ENCODE measurements at places on chromosomes 2 and 18.
A peak's percentile ranks its signal among the peaks of the same experiment; 100 is the strongest.

DNA sequence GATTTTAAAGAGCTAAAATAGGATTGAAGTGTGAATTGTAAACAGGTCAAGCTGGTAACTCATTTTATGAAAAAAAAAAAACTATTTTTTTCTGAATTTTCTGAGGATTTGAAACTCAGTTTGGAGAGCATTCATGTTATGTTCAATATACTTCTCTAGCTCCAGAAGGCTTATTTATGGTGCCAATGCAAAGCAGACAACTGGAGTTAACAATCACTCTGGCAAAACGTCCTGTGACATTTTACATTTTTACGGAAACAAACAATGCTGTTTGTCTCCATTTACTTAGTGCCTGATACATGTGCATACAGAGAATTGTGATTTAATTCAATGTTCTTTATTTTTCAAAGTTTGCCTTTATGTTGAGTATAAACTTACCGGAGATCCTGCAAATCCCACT, 96.0 kb downstream of the COL5A2 start:
- no peak for DNase-seq

- no peak for DNase-seq
Measured at GRCh38 chr2:19041434-19042041, 316.9 kb downstream of the OSR1 start.

GRCh38 chr2:56960581-56960980, 776.8 kb downstream of the CCDC85A start:
- DNase-seq: no peak

GRCh38 chr2:122758967-122759366, 1003.5 kb downstream of the TSN start:
- DNase-seq: no peak

GRCh38 chr2:49827366-49827765, 673.1 kb upstream of the FSHR start:
- no peak for DNase-seq

GRCh38 chr2:159118859-159119500, 150.5 kb downstream of the TANC1 start:
- no peak for DNase-seq

GRCh38 chr2:159564081-159564480, 52.3 kb downstream of the BAZ2B start:
- DNase-seq: no peak

- no peak for DNase-seq
Measured at GRCh38 chr18:32542221-32542798, 71.6 kb upstream of the GAREM1 start.

DNA sequence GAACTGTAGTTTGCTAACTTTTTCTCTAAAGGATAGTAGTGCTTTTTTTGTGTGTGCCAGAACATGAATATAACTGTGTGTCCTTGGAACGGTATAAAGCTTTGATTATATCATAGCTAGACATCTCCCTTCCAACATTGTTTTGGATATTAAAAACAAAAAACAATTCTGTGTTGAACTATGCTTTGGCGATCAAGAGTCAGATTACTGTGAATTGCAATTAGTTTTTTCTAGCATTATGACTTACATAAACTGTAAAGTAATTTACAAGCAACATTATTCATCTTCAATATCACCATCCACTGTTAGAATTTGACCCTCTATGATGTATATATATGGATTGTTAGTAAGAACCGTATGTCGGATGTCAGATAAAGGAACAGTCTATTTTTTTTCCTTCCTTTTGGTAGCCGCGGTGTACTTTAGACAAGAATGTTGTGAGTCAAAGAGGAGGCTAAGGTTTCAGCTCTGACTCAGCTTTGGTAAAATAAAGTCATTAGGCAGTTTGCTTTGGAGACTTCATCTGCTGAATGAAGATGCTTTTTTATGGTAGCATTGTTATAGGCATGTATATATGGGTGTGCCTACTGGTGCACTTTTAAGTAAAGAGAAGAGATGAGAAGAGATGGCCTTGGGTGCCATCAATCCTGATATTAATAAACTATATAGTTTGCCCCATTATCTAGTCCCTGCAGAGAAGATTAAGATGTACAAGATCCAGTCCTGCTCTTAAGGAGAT, 76.4 kb downstream of the LTBP1 start:
- no peak for DNase-seq

GRCh38 chr2:84727315-84727714, 153.6 kb downstream of the TRABD2A start:
- no peak for DNase-seq

DNA sequence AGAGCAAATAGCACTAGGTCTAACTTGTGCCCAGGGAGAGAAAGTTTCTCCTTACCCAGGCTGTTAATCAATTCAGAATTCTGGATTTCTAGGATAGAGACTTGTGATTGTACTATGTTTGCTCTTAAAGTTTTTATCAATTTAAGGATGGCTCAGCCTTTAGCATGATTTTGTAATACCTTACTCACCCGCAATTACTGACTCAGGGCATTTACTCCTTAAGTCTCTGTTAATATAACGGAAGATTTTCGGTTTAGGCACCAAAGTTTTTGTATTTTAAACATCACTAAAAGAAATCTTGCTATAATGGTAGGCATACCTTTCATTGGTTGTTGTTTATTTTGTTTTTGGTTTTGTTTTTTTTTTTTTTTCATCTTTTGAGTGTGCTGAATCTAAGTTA, 358.2 kb downstream of the RBM43 start:
- no peak for DNase-seq

DNA sequence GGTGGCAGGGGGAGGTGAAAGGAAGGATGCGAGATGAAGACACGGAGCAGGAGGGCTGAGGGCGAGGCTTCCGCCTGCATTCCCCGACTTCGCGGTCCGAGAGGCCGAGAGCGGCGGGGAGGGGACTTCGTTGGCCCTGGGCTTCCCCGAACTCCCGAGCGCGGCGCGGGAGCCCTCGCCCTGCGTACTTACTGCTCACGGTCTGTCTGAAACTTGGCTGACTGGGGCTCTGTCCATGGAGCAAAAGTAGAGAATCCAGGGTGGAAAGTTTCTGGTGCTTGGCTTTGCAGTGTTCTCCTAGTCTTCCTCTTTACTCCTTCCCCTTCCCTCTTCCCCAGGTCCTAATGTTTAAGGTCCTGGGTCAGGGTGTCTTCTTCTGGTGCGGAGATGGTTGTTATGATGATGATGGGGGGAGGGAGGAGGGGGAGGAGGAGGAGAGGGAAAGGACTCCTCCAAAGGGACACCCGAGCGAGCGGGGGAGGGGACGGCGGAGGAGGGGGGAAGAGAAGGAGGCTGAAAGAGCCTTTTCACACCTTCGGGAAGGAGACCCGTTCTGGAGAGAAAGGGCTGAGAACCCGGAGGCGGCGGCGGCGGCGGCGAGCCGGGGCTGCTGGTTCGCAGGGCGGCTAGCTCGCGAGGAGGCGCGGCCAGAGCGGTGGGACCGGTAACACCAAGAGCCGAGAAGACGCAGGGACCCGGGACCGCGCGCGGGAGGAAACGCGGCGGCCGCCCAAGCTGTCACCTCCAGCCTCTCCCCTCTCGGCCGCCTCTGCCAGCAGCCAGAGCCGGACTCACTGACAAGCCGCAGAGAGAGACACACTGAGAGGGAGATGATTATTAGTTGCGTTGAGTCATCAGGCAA, at the start of gene SATB2:
SATB2 (minus strand) TSS at position 793 of the 862 bp plus-strand sequence. CDS start 1,902 bp downstream, outside the sequence.
- DNase-seq: peak; percentile 35

- no peak for DNase-seq
Measured at GRCh38 chr2:60932954-60933353, 51.6 kb downstream of the REL start.

DNA sequence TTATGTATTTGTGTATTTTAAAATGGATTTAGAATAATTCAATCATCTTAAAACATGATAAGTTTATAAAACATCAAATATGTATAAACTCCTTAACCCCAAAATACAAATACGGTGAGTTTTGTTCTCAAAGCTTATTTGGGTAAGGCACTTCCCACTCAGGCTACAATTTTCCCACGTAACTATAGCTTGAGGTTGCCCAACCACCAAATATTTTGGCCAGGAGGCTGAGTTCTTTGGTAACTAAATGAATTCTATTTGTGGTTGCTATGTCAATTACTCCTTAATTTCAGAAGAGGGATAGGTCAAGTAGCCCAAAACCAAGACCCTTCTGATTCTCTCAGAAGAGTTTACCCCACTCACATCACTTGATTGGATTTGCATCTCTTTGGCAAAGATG, 70.4 kb downstream of the MYL12B start:
- no peak for DNase-seq

DNA sequence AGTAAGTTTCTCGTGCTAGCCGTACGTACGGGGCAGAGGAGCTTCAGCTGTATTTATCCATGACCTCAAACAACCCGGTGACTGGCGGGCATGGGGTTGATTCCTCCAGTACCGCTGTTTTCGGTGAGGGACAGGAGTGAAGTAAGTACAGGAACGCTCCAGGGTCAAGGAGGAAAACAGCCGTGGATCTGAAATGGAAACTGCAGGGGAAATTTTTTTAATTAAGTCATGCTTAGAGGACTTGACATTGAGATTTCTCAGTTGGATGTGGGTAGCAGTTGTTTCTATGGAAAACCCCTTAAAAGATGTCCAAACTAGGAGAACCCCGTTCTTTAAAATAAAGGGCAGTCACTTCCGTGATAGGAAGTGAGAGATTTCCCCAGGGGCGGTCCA, 1.2 kb downstream of the RAB12 start:
- no peak for DNase-seq

- no peak for DNase-seq
Measured at GRCh38 chr18:79625924-79626561, 53.6 kb upstream of the CTDP1 start.

Data from liver (tissue), 10 donors.